ENCODE measurements at places on chromosomes 4 and X. TPM values are rescaled to one million over a fixed set of nuclear protein-coding genes. Genes with fewer than 3 reads are reported as not detected.

DNA sequence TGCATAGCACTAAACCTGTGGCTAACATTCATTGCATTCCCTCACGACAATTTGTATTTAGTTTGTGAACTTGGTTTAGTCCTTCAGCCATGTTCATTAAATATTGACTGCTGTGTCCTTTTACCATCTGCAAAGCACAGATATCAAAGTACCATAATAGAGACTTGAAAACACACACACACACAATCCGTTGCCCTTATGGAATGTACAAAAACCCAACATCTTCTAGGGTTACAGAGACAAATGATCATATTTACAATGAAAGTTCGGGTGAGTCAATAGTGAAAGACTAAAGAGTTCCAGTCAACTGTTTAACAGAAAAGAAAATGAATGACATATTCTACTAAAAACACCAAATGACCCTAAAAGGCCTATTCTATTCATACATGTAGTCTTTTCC is 50.8 kb upstream of the TXK start:
- DNase-seq: no peak

Gene UGT2A3
- not detected for total RNA-seq

DNA sequence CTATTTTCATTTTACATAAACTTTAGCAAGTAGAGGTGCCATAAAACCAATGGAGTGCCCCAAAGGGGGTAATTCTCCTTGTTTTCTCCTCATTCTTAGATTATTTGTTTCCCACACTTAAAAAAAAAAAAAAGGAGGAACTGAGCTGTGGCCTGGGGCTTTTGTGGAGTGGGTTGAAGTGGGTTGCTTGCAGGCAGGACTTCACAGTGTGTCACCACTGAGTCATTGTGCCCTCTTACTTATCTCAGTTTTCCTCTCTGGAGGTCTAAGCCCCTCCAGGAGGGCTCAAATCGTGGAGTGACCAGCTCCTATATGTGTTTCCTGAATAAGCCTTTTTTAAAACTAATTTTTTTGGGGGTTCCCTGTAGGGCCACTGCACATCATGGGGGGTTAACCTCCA is 69.0 kb downstream of the SLC16A2 start:
- DNase-seq: no peak

DNA sequence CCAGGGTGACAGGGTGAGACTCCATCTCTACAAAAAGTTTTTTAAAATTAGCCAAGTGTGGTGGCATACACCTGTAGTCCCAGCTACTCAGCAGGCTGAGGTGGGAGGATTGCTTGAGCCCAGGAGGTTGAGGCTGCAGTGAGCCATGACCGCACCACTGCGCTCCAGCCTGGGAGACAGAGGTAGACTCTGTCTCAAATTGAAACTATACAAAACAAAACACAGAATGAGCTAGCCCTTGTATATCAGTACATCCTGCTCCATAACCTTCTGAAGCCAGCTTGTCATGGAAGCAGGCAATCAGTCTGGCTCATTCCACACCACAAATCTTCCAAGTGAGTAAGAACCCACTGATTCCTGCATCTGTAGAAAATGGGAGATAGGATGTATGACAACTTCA is 49.0 kb downstream of the CD99L2 start:
- no peak for DNase-seq

- DNase-seq: peak; percentile 34
Observed at GRCh38 chrX:141402897-141403610, 160.7 kb upstream of the SPANXC start.

Gene ETNPPL
- not detected for total RNA-seq

Gene HOPX
- 51.5 TPM for total RNA-seq

DNA sequence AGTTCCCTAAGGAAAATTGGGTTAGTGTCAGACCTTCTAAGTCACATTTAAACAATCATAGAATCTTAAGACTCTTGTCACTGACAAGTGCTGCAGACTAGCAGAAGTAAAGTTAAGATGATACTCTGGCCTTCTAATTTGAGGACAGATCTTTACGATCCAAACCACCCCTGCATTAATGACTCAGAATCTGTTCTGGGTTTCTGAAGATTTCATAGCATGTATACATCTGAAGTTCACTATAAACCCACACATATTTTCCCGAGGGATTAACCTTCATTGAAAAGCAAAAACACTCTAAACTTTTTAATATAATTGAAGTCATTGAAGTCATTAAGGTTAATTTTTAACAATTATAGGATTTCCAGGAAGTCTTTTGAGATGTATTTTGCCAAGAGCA is 674.3 kb downstream of the IQCM start:
- DNase-seq: no peak

Gene KDM5C
- total RNA-seq: 42.1 TPM

DNA sequence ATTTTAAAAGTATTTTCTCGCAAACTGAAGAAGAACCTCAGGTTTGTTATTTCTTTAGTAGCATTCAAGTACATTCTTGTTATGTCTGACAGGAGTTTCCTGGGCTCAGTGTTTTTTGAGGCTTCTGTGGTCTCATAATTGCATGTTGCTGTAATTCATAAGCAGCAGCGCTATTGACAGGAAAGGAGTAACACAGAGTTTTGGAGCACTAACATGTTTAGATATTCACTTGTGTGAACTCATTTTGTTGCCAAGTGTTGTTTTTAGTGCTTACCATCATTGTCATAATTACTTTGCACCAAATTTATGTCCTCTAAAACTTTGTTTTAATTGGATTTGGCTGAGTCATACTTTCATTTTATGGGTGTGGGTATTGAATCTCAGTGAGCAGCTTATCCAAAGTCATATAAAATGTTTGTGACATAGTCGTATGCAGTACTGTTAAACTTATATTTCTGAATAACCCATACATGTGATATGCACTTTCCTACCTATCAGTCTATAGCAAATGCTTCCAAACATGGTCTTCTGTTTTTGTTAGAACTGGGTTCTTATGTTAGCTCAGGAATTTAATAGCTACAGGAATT is 358.7 kb upstream of the CTSO start:
- DNase-seq: no peak

Gene MAP3K15
- 0.14 TPM for total RNA-seq

DNA sequence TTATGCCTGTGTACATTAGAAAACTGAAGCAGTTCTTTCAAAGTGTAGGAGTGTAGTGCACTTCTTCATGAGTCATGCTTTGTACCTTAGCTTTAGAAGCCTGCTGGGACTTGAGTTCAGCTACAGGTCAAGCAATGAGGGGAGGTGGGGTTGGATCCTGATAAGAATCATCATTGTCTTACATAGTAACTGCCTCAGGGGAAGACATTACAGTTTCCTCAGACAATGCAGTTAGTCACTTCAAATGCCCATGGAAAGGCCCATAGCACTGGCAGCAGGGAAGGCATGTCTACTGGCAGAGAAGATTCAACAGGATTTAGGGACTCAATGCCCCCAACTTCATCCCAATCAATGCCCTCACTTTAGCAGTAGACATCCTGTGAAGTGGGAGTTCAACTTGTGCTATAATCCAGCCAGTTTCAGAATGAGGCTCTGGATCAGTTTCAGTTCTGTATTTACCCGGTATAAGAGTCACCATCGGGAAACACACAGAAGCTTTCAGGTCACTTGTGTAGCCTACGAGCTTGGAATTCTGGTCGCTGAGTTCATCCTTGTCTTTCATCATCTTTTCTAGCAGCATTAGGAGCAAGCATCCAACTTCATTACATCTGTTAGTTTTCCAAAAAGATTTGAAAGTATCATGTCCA is 1216.5 kb downstream of the RAPGEF2 start:
- DNase-seq: no peak

DNA sequence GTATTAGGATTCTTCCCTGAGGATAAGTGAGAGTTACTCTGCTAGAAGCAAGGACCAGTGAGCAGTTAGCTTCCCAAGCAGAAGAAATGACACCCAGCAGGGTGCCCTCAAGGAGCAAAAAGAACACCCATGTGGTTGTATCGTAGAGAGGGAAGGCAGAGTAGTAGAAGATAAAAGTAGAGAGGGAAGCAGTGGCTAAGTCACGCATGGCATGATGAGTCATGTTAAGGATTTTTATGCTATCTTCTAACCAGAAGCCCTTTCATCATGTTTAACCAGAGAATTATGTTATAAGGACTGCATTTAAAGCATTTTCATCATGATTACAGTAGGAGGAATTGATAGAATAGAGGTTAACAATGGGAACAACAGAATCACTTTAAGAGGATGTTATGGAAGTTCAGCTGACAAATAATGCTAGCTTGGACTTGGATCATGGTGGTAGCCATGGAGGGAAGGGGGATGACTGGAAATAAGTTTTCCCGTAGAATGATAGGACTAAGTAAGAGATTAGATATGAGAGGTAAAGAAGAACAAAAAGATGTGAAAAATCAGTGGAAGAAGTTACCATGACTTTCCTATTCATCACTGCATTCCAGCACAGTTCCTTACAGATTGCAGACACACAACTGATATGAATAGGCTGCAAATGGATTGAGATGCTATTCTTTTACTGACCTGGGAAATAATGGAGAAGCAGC is 383.5 kb upstream of the INTU start:
- no peak for DNase-seq

- DNase-seq: no peak
Observed at GRCh38 chr4:17328141-17328815, 183.6 kb downstream of the QDPR start.

Gene SSX2
- total RNA-seq: not detected

Gene CHM
- 40.2 TPM for total RNA-seq

Gene CUL4B
- 62.0 TPM for total RNA-seq

- peak; percentile 50 for DNase-seq
Observed at GRCh38 chr4:134243742-134244713, 42.4 kb upstream of the PABPC4L start.

Gene MID1
- 34.6 TPM for total RNA-seq

Measured in sigmoid colon (tissue), 7 donors.